Muscle of arm (tissue), 14 donors: ENCODE measurements at places on chromosomes 1 and 21. TPM values are rescaled to one million over a fixed set of nuclear protein-coding genes. Genes with fewer than 3 reads are reported as not detected.

The CFAP141 gene
- polyA plus RNA-seq = not detected

The BNIPL gene
- not detected for polyA plus RNA-seq

The FABP3 gene
- 173 TPM for polyA plus RNA-seq

The HCRTR1 gene
- 0.15 TPM for polyA plus RNA-seq
